ENCODE measurements at places on chromosomes 7 and 10.

DNA sequence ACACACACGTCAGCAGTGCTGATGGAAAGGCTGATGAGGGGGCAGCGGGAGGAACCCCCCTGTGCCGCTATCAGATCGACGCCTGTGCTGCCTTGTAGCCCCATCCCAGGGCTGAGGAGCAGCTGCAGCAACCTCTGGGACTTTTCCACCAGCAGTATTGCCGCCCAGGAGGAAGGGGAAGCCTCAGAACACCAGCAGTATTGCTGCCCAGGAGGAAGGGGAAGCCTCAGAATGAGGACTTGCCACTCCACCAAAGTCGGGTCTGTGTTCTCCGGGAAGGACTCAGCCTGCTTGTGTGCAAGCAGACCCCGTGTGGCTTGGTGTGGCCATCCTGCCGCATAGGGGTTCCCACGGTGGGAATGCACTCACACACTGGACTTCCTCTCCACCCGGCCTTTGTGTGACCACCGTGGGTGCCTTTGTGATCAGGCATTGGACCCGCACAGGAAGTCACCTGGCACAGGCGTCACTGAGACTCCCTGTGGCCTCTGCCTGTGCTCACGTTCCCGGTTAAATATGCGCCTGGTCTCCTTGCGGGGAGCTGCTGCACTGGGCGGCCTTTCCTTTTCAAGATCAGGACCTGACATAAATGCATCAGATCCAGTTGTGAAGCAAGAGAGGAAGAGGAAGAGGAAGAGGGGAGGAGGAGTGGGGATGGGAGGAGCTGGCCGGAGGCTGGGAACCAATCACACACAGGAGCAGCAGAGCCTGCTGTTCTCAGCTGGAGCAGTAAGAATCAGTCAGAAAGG lies 248.5 kb downstream of the DNAJB6 start:
- DNase-seq, result no peak

GRCh38 chr7:149459540-149460452 lies 1.1 kb downstream of the ZNF777 start:
- no peak for DNase-seq

- no peak for DNase-seq
These were observed 41.8 kb downstream of the APBB1IP start for GRCh38 chr10:26479766-26480492.

GRCh38 chr7:125563964-125564529 lies 634.4 kb upstream of the POT1 start:
- no peak for DNase-seq

- no peak for DNase-seq
These were observed 53.5 kb downstream of the DNAJC12 start for GRCh38 chr10:67784474-67784873.

GRCh38 chr10:6350609-6351008 lies 147.9 kb downstream of the PFKFB3 start:
- DNase-seq, result no peak

- DNase-seq, result no peak
These were observed 108.7 kb downstream of the DOCK1 start for GRCh38 chr10:127013691-127014473.

DNA sequence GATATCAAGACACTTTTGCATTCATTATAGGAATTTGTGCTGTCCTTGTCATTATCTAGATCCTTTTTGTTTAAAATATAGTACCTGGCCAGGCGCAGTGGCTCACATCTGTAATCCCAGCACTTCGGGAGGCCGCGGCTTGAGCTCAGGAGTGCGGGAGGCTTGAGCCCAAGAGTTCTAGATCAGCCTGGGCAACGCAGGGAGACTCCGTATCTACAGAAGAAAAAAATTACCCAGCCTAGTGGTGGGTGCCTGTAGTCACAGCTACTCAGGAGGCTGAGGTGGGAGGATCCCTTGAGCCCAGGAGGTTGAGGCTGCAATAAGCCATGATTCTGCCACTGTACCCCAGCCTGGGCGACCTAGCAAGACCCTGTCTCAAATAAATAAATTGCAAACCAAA lies 621 bp upstream of the MORN4 start:
- DNase-seq, result no peak

- DNase-seq, result no peak
These were observed 1272.5 kb upstream of the CELF2 start for GRCh38 chr10:9745158-9745557.

- no peak for DNase-seq
These were observed 579.8 kb downstream of the PARD3 start for GRCh38 chr10:34235164-34235832.

Data from SJSA1 (cell line).